Left renal cortex interstitium (tissue), 4 donors: ENCODE measurements at places on chromosomes 12 and 14. TPM values are rescaled to one million over a fixed set of nuclear protein-coding genes. Genes with fewer than 3 reads are reported as not detected.

Gene NTN4
- polyA plus RNA-seq: 105 TPM

Gene OAS2
- 5.5 TPM for polyA plus RNA-seq

Gene CLEC4C
- 0.16 TPM for polyA plus RNA-seq

Gene TMCC3
- polyA plus RNA-seq: 41.1 TPM

Gene SPTB
- 14.2 TPM for polyA plus RNA-seq

Gene CISTR
- polyA plus RNA-seq: 0.24 TPM

Gene STRAP
- 182 TPM for polyA plus RNA-seq

Gene EXOC3L4
- polyA plus RNA-seq: 5.2 TPM

Gene ACSM4
- polyA plus RNA-seq: not detected

Gene CTSG
- 0.27 TPM for polyA plus RNA-seq

GRCh38 chr14:74618078-74618952 lies 6.3 kb upstream of the LTBP2 start:
- no peak for DNase-seq

DNA sequence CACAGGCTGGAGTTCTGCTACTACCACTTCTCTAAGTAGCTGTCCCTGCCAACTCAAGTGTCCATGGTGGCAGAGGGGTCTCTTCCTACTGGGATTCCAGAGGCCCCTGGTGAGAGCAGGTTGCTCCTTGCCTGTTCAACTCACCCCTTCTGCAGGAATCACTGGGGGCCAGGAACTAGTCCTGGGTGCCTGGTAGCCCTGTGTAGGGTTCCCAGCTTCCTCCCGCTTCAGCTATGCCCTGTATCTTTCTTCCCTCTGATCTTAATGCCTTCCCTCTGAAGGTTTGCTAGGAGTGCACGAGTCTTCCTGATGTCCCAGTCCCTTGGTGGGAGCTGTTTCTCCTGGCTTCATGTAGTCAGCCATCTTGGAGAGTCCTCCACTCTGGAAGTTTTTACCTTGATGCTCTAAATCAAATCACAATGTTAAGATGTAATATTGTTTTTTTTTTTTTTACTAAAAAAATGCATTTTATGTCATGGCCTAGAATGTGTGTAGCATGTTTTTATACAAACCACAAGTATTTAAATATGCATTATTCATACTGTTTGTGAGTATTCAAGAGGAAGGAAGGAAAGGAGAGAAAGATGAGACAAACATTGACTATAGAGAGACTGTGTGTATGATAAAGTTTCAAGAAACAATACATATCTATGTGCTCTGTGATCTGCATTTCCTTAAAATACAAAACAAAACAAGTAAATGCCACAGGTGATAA lies 54.7 kb downstream of the FRS2 start:
- no peak for DNase-seq

DNA sequence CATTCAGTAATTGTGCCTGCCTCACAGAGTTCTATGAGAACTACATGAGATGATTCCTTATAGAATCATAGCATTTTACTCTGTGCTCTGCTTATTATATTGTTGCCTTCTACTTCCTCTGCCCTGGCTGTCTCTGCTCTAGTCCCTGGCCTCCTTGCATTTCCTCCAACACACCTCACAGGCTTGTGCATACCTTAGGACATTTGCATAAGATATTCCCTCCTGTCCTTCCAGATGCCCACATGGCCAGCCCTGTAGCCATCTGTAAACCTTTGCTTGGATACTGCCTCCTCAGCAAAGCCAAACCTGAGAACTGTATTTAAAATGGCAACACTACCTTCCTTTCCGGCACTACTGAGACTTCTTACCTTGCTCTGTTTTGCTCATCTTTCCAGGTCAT lies 453.6 kb downstream of the NELL2 start:
- no peak for DNase-seq

- no peak for DNase-seq
Measured at GRCh38 chr14:85319101-85319500, 210.8 kb upstream of the FLRT2 start.

- DNase-seq: no peak
Measured at GRCh38 chr14:22561661-22562579, 27.1 kb downstream of the DAD1 start.

DNA sequence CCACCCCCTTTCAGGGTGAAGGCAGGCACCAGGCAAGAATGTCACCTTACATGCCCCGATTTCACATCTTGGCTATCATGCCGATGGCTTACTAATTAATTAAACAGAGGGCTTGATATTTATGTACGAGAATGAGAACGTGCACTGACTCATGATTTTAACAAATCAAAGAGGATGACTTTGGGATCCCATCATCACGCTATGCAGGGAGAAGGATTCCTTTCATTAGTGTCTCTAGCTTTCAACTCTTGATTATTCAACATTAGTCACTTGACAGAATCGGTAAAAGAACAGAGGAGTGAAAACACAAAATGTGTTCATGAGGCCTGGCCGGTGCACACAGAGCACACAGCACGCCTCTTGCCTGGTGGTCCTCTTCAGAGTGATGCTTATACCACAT lies 80.6 kb downstream of the PRKAB1 start:
- DNase-seq: no peak

- DNase-seq: no peak
Measured at GRCh38 chr12:133106253-133106652, 23.8 kb downstream of the ZNF891 start.

GRCh38 chr12:93447555-93448290 lies 6.0 kb upstream of the UBE2N start:
- no peak for DNase-seq

DNA sequence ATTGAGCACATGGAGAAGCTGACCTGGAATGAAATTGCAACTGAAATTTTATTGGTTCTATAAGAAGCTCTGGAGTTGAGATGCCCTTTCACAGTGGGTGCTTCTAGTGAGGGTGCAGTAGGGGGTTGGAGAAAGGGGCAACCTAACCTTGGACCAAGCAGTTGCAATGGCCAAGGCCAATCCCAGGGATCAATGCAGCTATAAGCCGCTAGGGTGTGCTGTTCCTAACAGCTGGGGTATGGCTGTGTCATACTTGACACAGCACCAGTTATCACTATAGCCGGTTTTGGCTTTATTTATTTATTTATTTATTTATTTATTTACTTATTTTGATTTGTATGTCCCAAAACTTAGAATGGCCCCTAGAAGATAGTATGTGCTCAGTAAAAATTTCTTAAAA lies 505.9 kb downstream of the FLRT2 start:
- no peak for DNase-seq

- no peak for DNase-seq
Measured at GRCh38 chr12:47433876-47434275, 272.0 kb downstream of the RPAP3 start.

DNA sequence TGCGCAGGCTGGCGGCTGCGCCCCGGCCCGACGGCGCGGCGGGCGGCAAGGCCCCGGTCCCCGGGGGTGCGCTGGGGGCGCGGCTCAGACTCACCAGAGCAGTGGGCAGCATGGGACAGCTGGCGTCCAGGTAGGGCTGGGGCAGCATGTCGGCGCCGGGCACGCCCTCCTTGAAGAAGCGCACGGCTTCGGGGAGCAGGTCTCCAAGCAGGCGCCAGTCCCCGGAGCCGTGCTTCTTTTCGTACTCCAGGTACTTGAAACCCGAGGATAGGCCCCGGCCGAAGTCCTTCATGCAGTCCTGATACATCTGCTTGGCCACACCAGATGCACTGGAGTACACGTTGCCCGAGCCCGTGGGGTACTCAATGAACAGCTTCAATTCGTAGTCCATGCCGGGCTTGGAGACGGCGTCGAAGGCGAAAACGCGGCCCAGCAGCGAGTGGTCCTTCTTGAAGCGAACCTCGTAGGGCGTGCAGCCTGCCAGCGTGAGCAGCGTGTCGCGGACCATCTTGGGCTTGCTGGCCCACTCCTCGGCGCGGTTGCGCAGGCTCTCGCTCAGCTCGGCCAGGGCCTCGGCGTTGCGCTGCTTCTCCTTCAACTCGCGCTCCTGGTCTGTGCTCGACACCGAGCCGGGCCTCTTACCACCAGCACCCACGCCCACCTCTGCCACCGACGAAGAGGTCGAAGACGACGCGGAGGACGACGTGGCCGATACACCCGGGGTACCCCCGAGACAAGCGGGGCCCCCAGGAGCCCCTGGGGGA lies 2.2 kb downstream of the IRF2BPL start:
- DNase-seq: no peak

- DNase-seq: no peak
Measured at GRCh38 chr14:88818018-88818417, 6.4 kb upstream of the TTC8 start.

DNA sequence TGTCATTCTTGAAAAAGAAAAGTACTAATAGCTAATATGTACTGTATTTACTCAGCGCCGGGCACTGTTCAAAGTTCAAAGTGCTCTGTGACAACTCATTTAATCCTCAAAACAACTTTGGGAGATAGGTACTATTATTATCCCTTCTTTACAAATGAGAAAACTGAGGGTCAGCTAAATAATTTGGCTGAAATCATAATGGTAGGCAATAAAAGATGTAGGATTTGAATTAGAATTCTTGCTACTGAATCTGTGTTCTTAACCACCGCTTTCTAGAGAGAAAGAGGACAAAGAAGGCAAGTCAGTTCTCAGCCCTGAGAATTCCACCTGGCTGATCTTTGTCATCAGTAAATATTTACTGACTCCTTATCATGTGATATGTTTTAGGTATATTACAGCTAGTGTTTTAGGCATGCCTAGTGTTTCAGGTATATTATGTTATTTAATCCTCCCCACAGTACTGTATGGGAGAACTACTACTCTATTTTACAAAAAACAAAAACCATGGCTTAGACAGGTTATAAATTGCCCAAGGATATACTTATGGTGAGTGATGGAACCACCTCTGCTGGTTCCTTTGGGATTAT lies 205.7 kb upstream of the GZMB start:
- DNase-seq: no peak

DNA sequence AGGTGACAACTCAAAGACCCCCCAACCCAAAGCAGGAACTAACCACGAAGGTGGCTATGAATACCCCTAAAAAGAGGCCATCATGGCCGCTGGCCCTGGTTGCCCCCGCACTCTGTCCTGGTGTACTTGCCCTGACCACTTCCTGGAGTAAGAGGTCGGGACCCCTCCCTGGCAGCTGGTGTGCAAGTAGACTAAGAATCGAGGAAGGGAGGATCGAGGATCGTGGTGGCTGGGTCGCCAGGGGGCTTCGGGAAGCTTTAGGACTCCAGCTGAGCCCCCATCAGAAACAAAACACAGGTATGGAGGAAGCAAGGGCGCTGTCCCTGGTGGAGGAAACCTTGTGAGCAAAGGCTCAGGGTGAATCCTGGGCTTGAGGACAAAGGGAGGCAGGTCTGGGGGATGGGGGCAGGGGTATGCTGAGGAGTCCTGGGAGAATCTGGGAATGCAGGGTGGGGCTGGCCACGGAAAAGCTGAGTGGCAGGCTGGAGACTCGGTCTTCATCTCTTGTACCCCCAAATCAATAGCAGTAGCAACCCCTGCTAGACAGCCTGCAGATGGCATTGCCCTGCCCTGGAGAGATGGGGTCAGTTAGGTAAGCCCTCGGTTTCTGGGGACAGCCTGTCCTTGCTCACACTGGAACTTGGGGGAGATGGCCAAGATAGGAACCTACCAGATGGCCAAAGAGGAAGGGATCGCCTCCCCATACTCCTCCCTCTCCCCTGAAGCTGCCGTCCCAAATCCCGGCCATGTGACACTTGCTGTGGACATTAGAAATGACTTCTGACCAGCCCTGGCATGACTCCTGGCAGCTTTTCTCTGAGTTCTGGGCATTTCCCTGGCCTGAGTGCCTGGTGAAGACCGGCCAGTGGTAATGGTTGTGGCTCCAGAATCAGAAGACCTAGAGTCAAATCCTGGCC lies 45.3 kb upstream of the ESRRB start:
- DNase-seq: no peak

GRCh38 chr14:65377576-65377975 lies 35.0 kb upstream of the FUT8 start:
- no peak for DNase-seq

- no peak for DNase-seq
Measured at GRCh38 chr12:69545081-69545480, 40.2 kb upstream of the CCT2 start.

GRCh38 chr12:72346363-72346944 lies 74.3 kb downstream of the TRHDE start:
- peak; percentile 72 for DNase-seq

DNA sequence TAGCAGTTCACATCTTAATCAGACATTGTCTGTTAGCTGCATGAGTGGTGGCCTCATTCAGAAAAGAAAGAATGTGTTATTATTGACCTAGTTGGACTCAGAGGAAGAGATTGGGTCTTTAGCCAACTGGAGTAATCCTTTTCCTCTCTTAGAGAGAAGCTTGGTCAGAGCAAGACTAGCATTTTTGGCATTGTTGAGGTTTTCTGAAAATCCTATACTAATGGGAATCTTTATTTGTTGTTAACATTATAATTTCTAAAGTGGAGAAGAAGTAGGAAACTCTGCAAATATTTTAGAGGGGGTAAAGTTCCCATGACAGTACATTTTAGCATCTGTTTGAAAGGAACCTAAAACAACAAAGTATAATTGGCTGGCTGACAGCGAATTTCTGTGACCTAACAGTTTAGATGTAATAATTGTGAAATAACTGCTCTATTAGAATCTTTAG lies 9.7 kb downstream of the TOX4 start:
- no peak for DNase-seq

GRCh38 chr12:7729746-7730145 lies 17.4 kb downstream of the CLEC4C start:
- no peak for DNase-seq

GRCh38 chr12:106013941-106014340 lies 124.8 kb downstream of the NUAK1 start:
- no peak for DNase-seq

GRCh38 chr12:114479831-114480230 lies 73.9 kb upstream of the TBX5 start:
- DNase-seq: no peak

DNA sequence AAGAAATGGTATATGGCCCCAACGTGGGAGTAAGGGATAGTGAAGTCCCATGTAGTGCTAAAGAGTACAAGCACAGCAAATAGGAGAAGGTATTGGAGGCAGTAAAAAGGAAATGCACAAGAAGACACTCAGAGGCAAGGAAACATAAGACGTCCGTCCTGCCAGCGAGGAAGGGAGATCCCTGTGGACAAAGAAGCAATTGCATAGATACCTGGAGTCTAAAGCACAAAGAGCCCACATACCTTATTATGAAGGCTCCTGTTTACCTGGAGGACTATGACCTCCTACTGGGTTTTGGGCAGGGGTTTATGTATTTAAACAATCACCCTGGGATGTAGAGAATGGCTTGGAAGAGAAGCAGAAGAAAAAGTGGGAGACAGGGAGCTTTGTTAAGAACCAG lies 341.2 kb upstream of the DCN start:
- no peak for DNase-seq

GRCh38 chr12:68871921-68872320 lies 61.0 kb downstream of the CPM start:
- no peak for DNase-seq

DNA sequence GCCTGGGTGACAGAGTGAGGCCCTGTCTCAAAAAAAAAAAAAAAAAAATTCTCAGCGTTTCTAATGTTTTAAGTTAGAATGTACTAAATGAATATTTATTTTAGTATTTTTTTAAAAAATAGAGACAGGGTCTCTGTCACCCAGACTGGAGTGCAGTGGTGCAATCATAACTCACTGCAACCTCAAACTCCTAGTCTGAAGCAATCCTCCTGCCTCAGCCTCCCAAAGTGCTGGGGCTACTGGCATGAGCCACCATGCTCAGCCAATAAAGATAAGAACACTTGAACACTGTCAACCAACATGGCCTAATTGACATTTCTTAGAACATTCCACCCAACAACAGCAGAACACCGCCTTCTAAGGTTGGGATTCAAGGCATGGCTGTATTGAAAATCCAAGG lies 5.1 kb upstream of the DYNC1H1 start:
- no peak for DNase-seq

- no peak for DNase-seq
Measured at GRCh38 chr12:34368079-34368478, 345.8 kb downstream of the ALG10 start.
